ENCODE measurements at places on chromosomes 7 and 10.

DNA sequence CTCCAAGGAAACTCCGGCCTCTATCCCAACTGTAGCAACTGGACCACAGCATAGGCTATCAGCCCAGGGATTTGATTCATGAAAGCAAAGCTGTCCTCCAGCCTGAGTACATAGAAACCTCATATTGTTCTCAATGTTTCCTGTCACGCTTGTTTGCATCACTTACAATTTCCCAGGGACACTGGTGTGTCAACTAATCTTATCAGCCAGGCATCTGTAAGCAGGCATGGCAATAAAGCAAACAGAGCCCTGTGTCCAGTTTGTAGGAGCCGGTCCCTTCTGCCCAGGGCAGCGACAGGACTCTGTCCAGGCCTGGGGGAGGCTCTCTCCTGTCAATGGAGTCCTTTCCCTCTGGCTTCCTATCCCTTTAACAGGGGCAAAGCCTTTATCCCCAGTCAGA, 23.0 kb upstream of the CDHR3 start:
- ATAC-seq, result peak; percentile 71

- ATAC-seq, result peak; percentile 73
Observed at GRCh38 chr10:119028900-119029612, 458 bp upstream of the NANOS1 start.

- peak; percentile 60 for ATAC-seq
Observed at GRCh38 chr10:105950410-105950809, 1214.1 kb downstream of the SORCS1 start.

- no peak for ATAC-seq
Observed at GRCh38 chr10:97713339-97713825, at the start of gene MARVELD1. Gene MARVELD1, plus strand, starts transcription at chr10:97713730. Its CDS starts 147 bp downstream, at chr10:97713877.

DNA sequence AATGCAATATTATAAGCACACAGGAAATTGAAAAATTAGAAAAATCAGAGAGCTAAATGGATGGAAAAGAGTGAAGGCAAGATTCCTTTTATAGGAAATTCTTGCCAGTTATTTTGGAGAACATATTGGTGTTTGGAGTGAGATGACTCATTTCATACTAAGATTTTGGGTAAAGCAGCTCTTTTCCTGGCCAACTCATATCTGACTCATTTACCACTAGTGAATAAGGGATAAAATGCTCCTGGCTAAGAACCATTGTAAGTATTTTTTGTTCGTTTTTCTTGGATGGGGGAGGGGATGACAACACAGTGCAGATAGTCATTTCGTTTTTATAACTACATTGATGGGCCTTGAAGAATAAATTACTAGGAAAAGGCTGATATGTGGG, 139.3 kb downstream of the TWIST1 start:
- ATAC-seq, result no peak

GRCh38 chr7:36040679-36041078, 112.4 kb upstream of the EEPD1 start:
- ATAC-seq, result no peak

- no peak for ATAC-seq
Observed at GRCh38 chr10:69359148-69359547, 57.6 kb downstream of the TACR2 start.

- ATAC-seq, result no peak
Observed at GRCh38 chr10:31030260-31030659, 1.4 kb downstream of the ZNF438 start.

DNA sequence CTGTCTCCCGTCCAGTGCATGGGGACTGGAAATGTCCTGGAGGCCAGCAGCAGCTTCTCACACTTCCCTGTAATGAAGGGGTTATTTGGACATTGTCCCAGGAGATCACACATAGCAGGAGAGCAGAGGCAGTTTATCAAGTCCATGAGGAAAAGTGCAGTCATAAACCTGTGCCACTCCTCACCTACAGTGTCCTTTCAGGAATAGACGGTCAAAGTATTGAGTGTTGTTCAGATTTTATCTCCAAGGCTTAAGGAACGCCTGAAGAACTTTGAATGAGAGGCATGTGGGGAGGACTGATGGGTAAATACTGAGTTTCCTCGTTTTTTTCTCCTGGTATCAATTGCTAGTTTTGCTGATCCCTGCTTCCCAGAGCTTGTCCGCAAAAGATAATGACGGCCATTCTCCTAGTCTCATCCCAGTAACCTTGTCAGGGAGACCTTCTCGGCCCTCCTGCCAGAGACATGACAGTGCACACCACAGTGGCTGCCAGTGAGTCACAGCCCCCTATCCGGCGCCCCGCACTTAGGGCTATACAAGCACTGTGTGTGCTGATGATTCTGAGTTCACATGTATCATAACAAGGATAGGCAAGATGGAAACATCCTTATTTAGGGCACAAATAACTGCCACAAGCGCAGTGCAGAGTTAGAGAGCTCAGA, 495.5 kb upstream of the MGMT start:
- ATAC-seq, result no peak

GRCh38 chr7:102208826-102209225, 77.8 kb upstream of the SH2B2 start:
- ATAC-seq, result peak; percentile 82

GRCh38 chr7:45975847-45976484, 54.9 kb upstream of the IGFBP3 start:
- no peak for ATAC-seq

DNA sequence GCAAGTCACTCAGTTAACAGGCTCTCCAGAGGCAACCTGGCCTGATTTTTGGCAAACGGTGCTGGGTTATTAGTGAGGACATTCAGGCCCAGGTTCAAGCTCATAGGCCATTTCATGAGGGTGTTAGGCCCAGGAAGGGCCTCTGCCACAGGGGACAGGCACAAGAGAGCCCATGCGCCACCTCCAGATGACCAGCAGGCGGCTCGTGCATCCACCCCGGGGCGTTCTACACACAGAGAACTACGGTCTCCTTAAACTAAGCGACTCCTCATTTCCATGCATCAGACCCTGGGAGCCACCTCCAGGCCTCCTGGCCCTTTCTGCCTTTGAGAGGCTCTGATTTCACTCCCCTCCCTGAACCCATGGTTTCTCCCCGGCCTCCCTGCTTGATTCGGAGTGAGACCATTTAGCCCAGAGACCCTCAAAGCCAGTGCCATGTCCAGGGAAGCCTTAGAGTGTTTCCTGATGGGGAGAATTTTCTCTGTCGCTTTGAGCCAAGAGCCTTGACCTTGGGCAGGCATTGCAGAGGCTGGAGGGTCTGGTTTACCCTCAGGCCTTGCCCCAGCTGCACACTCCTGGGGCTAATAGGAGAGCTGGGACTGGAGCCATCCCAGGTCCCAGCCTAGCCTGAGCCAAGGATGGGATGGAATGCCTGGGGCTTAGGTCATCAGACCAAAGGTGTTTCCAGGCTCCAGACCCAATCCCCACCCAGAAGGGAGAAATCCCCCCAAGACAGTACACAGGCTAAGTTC, 188.0 kb downstream of the GRID1 start:
- ATAC-seq, result peak; percentile 32

- no peak for ATAC-seq
Observed at GRCh38 chr10:43444323-43444722, 7.4 kb downstream of the ZNF487 start.

- no peak for ATAC-seq
Observed at GRCh38 chr10:98238391-98238790, 29.6 kb downstream of the LOXL4 start.

DNA sequence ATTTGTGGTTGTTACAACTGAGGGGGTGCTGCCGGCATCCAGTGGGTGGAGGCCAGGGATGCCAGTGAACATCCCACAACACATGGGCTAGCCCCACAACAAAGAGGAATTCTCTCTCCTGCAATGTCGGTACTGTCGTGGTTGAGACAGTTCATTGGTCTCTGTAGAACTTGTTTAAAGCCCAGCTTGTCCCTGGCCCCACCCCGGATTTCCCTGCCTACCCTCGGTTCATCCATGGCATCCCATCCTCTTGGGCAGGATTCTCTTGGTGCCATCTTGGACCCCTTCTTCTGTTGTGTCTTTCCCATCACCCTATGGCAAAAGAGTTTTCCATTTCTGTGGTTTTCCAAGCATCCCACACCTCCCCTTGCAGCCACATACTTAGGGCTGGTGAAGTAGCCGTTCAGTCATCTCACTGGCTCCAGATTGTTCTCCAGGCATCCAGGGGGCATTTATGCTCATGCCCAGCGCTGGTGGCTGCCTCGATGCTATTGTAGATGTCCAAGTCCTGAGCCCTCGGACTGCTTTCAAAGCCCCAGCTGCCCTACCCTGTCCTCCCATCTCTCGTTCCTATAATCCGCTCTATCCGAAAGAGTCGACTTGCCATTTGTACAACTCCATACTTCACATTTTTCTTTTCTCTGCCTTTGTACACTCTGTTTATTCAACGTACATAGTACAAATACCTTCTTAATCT, 39.2 kb downstream of the MGMT start:
- no peak for ATAC-seq

GRCh38 chr7:122532406-122533269, 166.3 kb downstream of the RNF133 start:
- ATAC-seq, result no peak

- ATAC-seq, result no peak
Observed at GRCh38 chr10:133397938-133398337, 4.0 kb downstream of the MTG1 start.

DNA sequence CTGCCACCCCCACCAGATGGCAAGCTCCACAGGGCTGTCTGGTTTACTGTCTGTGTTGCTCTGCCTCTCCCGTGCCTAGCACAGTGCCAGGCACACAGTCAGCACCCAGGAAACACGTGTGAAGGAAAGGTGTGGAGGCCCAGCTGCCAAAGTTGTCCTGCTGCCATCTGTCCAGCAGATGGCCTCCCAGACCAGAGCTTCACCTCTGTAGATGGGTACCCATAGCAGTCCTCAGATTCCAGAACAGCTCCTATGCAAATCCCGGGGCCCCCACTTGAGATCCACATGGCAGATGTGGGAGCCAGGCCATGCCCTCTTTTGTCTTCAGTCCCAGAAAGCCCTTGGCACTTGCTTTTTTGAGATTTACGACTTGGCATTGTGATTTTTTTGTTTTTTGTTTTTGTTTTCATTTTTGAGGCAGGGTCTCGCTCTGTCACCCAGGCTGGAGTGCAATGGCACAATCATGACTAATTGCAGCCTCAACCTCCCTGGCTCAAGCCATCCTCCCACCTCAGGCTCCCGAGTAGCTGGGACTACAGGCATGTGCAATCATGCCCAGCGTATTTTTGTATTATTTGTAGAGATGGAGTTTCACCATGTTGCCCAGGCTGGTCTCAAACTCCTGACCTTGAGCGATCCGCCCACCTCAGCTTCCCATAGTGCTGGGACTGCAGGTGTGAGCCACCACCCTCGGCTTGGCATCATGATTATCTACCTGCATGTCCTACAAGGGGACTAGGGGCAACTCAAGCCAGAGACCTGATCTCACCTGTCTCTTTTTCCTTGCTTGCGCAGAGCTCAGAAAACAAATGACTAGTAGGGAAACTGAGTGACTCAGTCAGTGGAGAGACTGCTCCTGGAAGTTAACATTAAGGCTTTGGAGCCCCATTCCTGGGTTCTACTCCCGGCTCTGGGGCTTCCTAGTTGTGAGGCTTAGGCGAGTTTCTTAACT, 16.9 kb upstream of the PALD1 start:
- peak; percentile 48 for ATAC-seq

GRCh38 chr7:17467386-17467945, 169.0 kb downstream of the AHR start:
- ATAC-seq, result no peak

DNA sequence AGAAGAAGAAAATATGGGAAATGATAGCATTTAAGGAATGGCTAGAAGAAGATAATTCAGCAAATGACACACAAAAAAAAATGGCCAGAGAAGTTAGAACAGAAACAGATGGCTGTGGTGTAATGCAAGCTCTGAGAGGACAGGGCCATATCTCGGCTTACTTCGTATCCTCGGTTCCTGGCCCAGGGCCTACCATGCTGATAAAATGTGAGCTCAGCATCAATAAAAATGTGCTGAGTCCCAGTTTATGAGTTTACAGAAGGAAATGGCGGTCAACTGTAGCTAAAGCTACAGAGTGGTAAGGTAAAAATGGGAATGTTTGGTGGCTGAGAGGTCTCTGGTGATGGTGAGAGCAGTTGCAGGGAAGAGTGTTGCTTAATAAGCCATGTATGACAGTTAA, 40.8 kb downstream of the HBP1 start:
- ATAC-seq, result no peak

DNA sequence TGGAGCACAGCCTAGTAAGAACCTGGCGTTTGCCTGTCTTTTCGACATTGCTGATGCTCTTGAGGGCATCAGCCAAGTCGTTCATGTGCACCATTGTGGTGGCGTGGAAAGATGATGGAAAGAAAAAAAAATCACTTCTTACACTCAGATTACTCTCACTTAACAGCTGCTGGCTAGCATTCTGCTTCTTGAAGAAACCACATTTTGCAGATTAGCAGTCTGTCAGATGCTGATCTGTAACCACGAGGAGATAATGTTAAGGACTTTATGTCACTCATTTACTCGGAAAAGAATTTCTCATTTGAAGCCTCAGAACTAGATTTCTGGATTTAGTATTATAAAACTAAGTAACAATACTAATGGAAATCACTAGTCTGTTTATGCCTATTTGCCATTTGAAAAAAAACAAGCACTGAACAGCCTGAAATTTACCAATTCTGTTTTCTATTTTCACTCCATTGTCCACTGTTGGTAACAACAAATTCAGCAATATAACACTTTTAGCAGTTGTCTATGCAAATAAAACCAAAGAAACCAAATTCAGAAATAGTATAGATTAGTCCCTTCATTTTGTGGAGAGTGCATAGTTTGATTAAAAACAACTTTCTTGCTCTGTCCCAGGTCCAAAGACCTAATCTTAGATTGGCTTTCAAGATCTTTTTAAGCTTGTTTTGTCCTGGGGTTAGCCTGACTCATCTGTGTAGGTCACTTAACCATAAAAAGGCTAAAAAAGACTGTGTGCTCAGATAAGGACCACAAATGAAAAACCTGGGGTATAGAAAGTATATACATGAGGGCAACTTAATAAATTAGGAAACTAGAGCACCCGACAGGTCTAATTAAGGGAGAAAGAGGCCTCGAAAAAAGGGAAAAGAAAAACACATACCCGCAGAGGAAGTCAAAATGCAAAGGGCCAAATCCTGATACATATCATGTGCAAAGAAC, 67.5 kb downstream of the NT5C2 start:
- no peak for ATAC-seq

All from motor neuron (in vitro differentiated cells).